Activated CD8-positive, alpha-beta memory T cell treated with anti-CD3 and anti-CD28 coated beads for 1 hour (primary cell): ENCODE measurements at places on chromosomes 12 and 14.

GRCh38 chr12:128817111-128818015 lies 6.4 kb downstream of the SLC15A4 start:
- no peak for DNase-seq

DNA sequence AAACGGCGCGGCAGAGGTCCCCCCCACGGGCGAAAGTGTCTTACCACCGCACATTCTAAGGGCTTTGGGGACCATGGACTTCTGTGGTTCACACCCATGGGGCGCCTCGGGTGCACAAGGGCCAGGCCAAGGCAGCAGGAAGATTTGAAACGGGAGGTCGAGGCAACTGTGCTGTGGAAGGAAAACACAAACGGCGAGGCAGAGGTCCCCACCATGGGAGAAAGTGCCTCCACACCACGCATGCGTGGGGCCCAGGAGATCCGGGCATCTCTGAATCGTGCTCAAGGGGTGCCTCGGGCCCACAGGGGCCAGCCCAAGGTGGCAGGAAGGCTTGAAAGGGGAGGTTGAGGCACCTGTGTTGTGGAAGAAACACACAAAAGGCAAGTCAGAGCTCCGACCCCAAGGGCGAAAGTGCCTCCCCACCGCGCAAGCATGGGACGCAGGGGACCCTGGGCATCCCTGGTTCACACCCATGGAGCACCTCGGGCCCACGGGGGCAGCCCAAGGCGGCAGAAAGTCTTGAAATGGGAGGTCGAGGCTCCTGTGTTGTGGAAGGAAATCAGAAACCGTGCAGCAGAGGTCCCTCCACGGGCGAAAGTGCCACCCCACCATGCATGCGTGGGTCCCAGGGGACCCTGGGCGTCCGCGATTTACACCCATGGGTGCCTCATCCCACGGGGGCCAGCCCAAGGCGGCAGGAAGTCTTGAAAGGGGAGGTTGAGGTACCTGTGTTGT lies 371.0 kb downstream of the ALG10 start:
- DNase-seq = no peak

- no peak for DNase-seq
Observed at GRCh38 chr12:45833401-45833800, 103.9 kb downstream of the ARID2 start.

DNA sequence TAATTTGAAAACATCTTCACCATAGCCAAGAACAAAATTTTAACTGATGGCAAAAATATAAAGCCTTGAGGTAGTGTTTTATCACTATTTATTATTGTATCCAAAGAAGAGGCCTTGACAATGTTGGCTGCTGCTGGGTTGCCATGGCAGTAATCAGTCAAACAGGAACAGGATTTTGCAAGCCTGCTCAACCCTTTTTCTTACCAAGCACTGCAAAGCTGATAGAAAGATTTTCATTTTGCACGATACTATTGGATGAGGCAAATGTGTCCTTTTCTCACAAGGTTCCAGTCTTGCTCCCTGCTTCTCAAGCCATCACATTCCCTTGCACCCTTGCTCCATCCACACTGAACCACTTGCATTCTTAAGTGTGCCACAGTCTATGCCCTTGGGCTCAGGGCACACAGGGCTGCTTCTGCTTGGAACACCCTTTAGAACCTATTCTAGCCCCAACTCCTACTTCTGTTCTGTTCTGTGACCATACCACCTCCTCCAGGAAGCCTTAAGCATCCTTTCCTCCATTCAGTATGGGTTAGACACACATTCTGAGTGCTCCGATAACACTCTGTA lies 76.5 kb upstream of the AMIGO2 start:
- DNase-seq = no peak

DNA sequence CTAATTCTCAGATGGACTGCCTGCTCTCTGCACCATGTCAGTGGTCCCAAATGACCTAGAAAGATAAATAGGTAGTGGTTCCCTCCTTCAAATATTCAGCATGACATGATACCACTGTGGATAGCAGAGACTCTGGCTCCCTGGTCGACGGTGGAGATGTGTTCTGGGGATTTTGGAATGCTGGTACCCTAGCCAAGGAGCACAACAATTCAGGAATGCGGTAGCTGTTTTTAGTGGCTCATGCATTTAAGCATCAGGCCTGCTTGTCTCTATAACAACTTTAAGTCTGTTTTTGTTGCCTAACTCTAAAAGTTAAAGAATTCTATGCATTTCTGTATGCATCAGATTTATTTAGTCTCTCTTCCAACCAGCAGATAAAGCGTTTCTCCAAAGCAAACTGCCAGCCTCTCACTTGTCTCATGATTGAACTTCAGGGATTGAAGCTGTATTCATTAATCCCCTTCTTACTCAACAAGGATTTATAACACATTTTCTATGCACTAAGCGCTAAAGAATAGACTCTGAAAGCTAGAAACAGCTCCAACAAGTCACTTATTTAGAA lies 164.9 kb upstream of the BMP4 start:
- DNase-seq = no peak

DNA sequence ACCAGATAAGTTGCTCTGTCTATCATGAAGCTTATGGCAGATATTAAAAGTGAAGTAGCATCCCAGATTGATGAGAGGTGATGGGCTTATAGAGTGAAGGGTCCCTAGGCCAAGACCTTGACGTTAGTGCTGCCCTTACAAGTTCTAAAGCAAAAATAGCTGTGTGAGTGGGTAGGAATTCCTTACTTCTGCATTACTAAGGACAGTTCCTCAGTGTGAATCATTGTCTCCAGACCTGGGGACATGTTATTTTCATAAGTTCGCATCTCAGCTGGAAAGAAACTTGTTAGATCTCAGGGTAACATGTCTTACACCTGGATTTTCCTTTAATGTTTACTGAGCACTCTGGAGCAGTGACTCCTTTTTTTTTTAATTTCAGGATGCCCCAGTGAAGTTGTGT lies 28.7 kb downstream of the MAPKAPK5 start:
- no peak for DNase-seq

- DNase-seq = no peak
Observed at GRCh38 chr14:32190673-32191072, 11.2 kb upstream of the RNU6-7 start.

- DNase-seq = no peak
Observed at GRCh38 chr14:26128931-26129671, 468.7 kb downstream of the NOVA1 start.

GRCh38 chr12:104452087-104452486 lies 4.7 kb upstream of the CHST11 start:
- no peak for DNase-seq

GRCh38 chr12:100956311-100956852 lies 161.8 kb downstream of the ANO4 start:
- no peak for DNase-seq

DNA sequence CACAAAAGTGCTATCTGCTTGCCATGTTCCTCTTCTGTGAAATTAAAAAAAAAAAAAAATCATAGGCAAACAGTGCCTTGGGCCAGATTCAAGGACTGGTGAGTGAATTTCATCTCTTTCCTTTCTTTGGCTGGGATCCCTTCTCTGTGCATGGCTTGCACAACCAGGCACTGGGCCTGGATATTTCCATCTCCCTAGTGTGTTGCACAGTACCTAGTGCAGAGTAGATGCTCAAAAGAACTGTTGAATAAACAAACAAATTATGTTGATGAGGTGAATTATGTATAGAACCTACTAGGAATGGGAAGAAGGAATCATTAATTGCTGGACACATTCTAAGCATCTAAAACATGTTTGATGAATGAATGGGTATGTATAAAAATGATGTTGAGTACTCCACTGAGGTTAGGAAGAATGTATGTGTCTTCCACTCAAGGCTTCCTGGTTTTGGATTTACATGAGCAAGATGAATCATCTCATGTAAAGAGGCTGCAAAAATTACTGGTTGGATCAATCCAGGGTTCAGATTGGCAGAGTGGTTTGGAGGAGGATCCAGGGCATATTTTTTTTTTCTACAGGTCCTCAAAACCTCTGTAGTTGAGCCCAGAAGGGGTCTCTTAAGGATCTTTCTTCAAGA lies 93.2 kb downstream of the EMP1 start:
- no peak for DNase-seq
